Hair follicle dermal papilla cell (primary cell): ENCODE measurements at places on chromosomes 5 and 9. TPM values are rescaled to one million over a fixed set of nuclear protein-coding genes. Genes with fewer than 3 reads are reported as not detected.

The CCDC192 gene
- not detected in 2 replicates for total RNA-seq

The SCGB3A1 gene
- total RNA-seq, result not detected in 2 replicates

The SURF2 gene
- 8.8 and 11.1 TPM in 2 replicates for total RNA-seq

The TMEM252 gene
- total RNA-seq, result not detected in 2 replicates

The FCN1 gene
- not detected in 2 replicates for total RNA-seq

The NSG2 gene
- under 0.01 TPM in 1 of 2 replicates, not detected in the other for total RNA-seq

The ADAMTS2 gene
- 21.1 and 29.5 TPM in 2 replicates for total RNA-seq

The SLC46A2 gene
- not detected in 2 replicates for total RNA-seq

The PROB1 gene
- 1.9 and 2.4 TPM in 2 replicates for total RNA-seq

The FAT2 gene
- 6.6 and 21.9 TPM in 2 replicates for total RNA-seq

The PCDHGA11 gene
- 14.6 and 19.8 TPM in 2 replicates for total RNA-seq

The IL9 gene
- total RNA-seq, result not detected in 2 replicates

The PIP5KL1 gene
- total RNA-seq, result 2.9 and 4.7 TPM in 2 replicates

The OMD gene
- 8.0 and 16.2 TPM in 2 replicates for total RNA-seq

The FCN2 gene
- 0.24 TPM in 1 of 2 replicates, not detected in the other for total RNA-seq

The ISL1 gene
- not detected in 2 replicates for total RNA-seq

The SLC34A3 gene
- total RNA-seq, result under 0.01 TPM in 1 of 2 replicates, not detected in the other

The ANKH gene
- 17.7 and 18.5 TPM in 2 replicates for total RNA-seq

The PDE6A gene
- not detected in 2 replicates for total RNA-seq

The VCP gene
- 305 and 331 TPM in 2 replicates for total RNA-seq

The COX7C gene
- total RNA-seq, result 63.4 and 85.1 TPM in 2 replicates

The HRCT1 gene
- total RNA-seq, result not detected in 2 replicates

The DMRT1 gene
- not detected in 2 replicates for total RNA-seq

The BTF3 gene
- 187 and 284 TPM in 2 replicates for total RNA-seq

The CLIC3 gene
- 0.32 and 2.4 TPM in 2 replicates for total RNA-seq

The FIBCD1 gene
- 1.3 and 5.6 TPM in 2 replicates for total RNA-seq

The FRRS1L gene
- total RNA-seq, result 1.9 and 4.5 TPM in 2 replicates

The CRB2 gene
- total RNA-seq, result under 0.01 and 0.16 TPM in 2 replicates
